ENCODE measurements at places on chromosomes 7 and 10.

DNA sequence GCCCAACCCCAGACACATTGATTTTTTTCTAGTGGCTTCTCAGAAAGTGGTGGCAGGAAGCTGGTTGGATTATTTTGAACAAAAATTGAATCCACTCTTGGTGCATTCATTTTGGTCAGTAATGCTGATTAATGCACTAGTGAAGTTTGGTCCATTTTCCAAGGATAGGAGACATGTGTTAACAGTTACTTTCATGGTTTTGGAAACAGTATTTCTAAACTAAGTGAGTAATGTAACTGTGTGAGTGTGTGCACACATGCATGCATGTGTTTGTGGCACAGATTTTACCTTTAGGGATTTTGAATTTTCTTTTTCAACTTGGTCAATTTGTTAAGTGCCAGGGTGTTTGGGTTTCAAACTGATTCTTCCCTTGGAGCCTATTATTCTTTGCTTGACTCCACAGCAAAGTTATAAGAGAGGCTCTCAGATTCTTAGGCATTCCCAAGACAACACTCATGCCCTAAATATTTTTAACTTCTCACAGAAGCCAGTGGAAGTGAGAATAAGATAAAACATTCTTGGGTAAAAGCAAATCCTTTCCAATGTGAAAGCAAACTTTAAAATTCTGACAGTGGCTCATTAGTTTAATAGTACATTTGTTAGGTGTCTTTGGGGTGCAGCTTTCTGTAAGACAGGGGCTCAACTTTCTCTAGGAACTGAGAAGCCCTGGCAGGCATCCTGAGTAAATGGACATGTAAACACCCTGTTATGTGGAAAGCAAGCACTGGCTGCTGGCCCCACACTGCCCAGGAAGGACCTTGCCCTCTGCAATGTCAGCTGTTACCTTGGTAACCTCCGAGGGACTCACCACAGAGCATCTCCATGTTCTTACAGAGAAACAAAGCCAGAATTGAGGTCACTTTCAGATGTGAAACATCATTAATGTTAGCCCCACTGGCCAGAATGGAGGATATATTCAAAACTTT is 68.4 kb downstream of the ASAH2B start:
- DNase-seq: no peak

DNA sequence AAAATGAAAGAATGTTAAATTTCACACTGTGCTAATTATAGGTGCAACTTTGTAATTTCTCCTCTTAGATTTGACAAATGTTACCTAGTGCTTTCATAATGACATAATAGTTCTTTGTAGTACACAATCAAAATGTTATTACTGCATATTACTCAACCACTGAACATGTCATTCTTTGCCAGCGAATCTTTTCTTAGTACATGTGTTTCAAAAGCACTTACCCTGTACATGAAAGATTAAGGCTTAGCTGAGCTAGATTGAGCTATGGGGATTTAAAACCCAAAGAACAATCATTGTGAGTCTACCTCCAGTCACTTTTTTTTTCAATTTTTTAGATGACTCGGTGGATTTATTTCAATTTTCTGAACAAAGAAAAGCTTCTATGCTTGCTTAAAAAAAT is 123.5 kb upstream of the FERD3L start:
- no peak for DNase-seq

DNA sequence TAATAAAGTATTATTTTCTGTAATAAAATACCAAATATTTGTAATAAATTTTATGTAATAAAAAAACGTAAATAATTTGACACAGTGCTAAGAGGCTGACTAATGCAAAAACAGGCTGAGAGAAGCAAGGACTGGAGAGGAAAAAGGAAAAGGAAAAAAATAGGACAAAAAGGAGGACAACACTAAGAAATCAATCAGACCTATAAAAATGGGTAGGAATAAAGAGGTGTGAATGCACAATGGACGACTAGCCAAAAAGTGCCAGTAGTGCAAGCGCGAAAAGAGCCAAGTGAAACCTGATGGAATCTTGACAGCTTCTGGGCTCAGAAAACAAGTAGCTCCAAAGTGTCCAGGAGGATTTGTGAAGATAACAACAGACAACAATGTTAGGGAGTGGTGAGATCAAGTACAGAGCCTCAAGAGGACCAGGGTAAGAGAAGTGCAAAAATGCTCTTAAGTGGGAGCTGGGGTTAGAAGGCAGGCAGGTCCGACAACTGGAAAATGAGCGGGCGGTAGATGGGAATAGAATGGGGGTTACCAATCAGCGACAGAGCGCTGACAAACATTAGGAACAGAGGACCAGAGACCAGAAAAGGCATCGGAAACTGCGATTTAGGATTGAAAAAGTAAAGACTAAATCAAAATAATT is 1.2 kb downstream of the BRAF start:
- DNase-seq: peak; percentile 40

- DNase-seq: no peak
Observed at GRCh38 chr10:10826125-10826524, 191.5 kb upstream of the CELF2 start.

- no peak for DNase-seq
Observed at GRCh38 chr10:96947036-96947435, 114.9 kb downstream of the LCOR start.

GRCh38 chr7:7157177-7157886 is 25.0 kb upstream of the C1GALT1 start:
- DNase-seq: no peak

GRCh38 chr7:142760071-142760642 is 10.6 kb upstream of the PRSS2 start:
- DNase-seq: no peak

DNA sequence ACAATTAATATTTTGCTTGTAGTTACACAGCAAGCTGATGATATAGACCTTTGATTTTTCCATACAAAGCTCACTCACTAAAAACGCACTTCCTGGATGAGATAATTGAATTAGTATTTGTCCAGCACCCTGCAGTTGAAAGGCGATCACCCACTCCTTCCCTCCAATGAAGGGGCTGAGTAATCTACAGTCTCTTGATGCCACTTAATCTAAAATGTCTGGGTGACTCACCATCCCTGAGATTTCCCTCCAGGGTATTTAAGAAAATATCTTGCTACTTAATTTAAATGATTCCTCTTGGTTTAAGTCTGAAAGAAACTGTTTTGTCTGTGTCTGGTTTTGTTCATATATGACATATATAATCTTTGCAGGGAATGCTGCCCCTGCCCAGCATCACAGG is 515.3 kb downstream of the GRID1 start:
- DNase-seq: no peak

- DNase-seq: no peak
Observed at GRCh38 chr7:28856656-28857055, 101.5 kb downstream of the TRIL start.

DNA sequence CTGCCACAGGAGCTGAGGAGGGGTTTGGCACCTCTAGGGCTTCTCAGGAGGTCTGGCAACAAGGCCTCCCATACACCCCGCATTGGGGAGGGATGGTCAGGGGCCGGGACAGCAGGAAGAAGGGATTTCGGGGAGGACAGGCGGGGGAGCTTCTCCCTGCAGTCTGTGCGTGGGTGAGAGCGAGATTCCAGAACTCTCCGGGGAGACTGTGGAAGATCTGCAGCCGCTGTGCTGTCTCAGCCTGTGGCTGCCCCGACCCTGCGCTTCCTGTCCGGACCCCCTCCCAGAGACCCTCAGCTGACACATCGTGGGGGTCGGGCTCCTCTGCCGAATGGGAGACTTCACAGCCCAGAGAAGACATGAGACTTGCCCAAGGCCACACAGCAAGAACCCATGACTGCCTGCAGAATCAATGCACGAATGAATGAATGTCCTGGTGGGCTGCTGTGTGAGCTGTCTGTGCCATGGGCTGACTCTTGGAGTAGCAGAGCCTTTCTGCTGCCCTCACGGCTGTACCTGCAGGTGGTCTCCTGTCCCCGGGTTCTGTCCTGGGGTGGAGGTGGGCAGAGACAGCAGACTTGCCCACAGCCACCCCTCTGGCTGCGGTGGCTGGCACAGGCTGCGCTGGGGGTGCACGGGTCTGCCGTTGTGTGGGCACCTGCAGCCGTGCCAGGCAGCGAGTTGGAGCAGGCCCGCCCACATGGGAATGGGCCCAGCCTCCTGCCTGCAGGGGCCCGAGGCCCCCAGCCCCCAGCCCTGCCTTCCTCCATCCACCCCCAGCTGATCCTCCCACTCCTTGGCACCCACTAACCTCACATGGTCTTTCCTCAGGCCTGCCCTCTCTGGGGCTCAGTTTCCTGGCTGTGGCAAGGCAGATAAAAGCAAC is 16.3 kb upstream of the LFNG start:
- DNase-seq: no peak

DNA sequence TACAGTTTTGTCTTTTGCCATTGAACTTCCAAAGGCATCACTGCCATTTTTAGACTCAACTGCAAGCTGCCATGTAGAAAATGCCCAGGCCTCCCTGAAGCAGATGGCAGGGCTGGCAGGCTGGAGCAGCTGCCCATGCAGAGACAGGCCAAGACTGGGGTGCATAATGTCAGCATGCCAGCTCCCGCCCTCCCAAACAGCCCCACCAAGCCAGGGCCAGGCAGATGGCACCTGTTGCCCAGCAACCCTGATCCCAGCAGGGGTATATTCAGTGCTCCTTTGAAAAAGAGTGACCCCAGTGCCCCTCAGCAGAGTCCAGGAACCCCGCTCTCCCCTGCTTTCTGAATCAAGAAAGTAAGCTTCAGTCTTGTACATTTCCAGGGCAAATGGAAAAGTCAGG is 32.6 kb downstream of the VSTM4 start:
- DNase-seq: no peak

DNA sequence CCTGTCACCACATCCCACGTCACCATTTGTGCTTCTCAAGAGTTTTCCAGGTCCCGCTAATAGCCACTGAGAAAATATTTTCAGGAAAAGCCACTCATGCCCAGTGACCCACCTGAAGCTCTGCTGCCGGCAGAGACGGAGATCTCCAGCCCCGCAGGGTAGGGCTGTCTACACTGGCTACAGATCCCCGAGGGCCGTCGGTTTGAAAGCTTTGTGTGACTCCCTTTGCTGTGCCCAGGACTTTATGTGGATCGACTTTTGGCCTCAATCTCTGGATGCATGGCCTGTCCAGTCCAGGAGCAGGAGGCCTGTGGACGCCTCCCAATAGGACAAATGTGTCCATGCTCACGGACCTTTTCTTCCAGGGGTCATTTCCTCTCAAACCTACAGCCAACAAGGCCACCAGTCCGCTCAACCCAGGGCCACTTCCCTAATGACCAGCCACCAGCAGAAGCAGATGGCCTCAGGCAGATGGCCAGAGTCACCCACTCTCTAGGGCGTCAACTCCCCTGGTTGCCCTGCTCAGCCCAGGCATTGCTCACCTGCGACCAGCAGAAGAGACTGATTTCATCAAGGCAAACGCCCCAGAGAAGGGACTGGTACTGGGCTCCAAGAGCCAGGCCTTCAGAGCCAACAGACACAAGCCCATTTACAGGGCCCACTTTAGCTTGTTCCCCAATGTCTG is 76.4 kb downstream of the OAT start:
- DNase-seq: no peak

DNA sequence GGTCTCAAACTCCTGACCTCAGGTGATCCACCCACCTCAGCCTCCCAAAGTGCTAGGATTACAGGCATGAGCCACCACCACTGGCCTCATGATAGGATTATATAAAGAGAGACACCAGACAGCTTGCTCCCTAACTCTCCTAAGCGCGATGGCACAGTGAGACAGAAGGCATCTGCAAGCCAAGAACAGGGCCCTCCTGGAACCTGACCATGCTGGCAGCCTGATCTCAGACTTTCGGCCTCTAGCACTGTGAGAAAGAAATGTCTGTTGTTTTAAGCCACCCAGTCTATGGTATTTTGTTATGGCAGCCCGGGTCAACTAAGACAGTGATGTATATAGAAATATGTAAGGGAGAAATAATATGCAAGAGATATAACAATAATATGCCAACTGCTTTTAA is 51.2 kb downstream of the SRPK2 start:
- no peak for DNase-seq

DNA sequence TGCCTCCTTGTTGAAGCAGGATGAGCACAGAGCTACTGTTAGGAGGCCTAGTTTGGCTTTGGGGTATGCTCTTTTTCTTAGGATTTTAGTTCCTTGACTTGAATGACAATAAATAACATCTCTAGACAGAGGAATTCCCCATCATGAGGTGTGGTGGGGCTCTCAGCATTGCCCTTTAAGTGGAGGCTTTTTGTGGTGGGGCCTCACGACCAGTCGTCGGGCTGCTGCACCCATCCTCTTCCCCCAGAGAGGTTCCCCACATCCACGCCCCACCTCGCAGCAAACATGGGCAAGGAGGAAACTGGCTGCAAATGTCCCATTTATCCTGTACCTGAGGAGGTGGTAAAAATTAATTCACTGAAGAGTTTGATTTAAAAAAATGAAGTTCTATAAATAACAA is 36.1 kb upstream of the TARP start:
- no peak for DNase-seq

DNA sequence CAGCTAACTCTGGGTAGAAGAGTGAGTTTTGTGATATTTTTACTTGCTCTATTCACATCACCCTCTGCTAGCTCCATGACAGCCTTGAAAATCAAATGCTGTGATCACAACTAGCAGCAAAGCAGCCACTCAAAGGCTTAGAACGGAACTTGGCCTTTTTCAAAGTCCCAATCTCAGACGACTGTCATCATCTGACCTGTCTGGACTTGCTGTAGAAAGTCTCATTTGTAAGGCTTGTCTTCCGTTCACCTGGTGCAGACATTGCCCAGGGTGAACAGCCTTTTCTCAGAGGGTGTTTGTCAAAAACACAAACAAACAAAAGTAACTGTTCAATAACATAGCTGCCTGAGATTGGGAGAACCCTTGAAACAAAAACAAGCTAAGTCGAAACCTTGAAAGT is 458.9 kb upstream of the ADARB2 start:
- no peak for DNase-seq

DNA sequence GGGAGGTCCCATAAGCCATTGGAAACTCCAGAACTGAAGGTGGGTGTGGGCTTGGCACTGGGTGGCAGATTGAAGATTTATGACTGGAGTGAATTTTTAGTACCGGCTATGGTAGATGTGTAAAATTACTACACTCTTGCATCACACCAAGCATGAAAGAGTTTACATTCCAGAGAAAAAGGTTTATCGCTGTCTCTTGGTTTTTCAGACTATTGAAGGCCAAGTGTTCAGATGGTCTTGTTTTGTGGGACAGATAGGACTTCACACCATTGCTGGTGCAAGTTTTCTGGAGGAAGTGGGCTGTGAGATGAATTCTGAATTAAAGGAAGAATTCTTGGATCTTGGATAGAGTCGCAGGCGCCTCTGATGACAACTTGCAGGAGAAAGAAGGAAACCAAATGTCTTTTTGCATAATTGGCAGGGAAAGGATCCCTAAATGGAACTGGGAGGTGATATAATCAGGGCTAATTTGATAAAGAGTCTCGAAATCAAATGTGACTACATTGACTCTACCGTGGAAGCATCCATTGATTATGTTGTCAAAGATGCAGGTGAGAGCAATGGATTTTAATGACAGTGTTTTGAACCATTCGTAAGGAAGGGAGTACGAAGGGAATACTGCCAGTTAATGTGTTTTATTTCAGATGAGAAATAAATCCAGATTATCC is 14.2 kb upstream of the NMT2 start:
- DNase-seq: no peak

- no peak for DNase-seq
Observed at GRCh38 chr7:134845461-134845860, 66.0 kb downstream of the CALD1 start.

GRCh38 chr7:141073173-141073640 is 657 bp upstream of the TMEM178B start:
- DNase-seq: no peak
